ENCODE measurements at places on chromosomes 7 and 10.

DNA sequence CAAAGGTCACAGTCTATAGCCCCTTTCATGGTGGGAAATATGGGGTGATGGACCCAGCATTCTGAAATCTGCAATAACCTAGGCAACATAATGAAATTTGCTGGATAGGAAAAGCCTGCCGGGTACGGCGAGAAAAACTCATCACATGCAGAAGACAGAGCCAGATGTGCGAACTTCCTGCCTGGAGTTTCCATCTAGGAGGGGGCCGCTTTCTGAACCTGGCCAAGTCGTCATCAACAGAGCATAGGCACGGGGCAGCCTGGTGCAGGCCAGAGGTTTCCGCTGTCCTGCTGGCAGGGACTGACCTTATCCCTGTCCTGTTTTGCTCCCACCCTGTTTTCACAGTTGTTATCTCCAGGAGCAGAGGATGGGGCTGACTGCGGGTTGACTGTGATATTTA is 27.4 kb downstream of the CCDC3 start:
- DNase-seq: no peak

DNA sequence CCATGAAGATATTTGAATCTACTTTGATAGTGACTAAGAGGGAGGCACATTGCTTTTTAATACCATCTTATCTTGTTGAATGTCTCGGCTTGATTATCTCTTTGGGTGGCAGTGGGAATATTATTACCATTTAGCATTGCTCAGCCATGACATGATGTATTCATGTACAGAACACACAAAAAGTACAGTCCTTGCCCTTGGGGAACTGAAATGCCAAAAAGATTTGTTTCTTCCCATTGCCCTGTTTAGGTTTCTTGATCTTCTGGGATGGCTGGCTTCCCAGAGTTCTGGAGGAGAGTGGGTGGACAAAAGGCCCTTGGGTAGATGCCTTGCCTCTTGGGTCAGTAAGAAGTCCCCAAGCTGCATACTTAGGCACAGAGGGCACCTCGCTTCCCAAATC is 23.8 kb downstream of the SUFU start:
- no peak for DNase-seq

GRCh38 chr10:72379062-72379461 is 24.3 kb upstream of the DNAJB12 start:
- no peak for DNase-seq

DNA sequence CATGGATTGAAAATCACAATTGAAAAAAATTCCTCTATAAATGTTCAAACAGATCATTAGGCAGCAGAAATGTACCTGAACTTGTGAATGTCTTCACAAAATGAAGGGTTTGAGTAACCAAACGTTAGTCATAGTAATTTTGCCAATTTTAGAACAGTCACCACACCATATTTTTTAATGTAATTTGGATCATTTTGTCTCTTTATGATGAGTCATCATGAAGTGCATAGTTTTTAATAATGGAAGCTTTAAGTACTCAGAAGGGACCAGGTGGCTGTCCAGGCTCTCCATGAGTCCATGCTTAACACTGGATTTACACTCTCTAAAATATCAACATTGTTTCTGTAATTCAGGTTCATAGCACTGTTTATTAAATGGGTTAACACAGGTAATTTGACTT is 219.2 kb downstream of the ETV1 start:
- no peak for DNase-seq

DNA sequence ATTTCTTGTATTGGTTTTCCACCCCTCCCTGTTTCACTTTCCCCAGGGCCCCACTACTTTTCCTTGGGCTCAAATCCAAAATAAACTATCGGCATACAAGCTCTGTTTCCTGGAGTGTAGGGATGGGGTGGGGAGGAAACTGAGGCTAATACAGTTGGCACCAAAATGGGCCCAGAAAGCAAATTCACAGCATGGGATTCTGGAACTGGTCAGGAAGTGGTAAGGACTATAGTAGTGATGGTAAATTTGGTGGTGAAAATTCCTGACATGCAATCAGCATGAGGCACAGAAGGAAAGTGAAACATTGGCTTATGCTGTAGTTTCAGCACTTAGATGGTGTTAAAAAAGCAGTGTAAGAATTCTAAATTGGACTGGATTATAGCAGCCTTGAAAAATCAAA is 8.7 kb upstream of the SAMD9L start:
- no peak for DNase-seq

DNA sequence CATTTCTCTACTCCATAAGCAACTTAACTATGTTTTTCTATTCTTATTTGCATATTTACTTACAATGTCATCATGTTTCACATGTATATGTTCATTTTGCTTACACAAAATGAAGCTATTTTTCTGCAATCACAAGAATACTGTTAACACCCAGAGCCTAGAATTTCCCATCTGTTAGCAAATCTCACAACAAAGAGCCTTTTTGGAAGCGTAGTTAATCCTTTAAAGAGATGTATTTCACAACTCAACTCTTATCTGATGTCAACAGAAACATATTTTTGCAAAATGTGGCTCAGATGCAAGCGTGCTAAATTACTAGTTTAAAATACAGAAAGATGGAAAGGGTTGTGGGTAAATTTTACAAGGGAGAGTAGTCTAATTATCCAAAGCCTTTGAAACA is 110.6 kb upstream of the COL1A2 start:
- no peak for DNase-seq

GRCh38 chr10:112442063-112442462 is 4.7 kb downstream of the ZDHHC6 start:
- DNase-seq: no peak

GRCh38 chr7:42226354-42226941 is 10.6 kb downstream of the GLI3 start:
- DNase-seq: no peak

GRCh38 chr10:6071181-6072175 is 9.3 kb upstream of the IL2RA start:
- DNase-seq: no peak

- no peak for DNase-seq
These were observed 115.9 kb downstream of the CCNY start for GRCh38 chr10:35452171-35452570.

DNA sequence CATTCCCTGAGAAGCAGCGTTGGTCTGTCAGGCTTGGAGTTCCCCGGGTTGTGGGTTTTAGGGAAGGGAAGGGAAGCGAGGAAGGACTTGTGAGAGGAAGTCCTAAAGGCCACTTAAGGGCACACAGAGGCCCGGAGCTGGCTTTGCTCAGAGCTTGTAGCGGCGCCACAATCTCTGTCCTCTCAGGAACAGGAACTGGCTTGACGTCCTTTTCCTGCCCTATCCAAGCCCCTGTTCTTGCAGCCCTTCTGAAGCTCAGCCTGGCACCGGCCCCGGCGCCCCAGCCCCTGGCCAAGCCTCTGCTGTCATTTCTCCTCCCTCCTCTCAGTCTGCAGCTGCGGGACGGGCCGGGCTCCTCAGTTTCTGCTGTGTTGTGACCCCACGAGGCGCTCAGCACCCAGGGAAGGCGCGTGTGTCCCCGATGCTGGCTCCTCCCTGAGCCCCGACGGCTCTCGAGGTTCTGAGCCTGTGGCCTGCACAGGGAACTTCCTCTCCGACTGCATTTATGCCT is at the start of gene GIMAP8:
Gene GIMAP8, plus strand, starts transcription at position 140 of the 511 bp plus-strand sequence. CDS start 16,069 bp downstream, outside the sequence.
- no peak for DNase-seq

- no peak for DNase-seq
These were observed 91.4 kb downstream of the MTERF1 start for GRCh38 chr7:91789086-91789485.

GRCh38 chr10:1524540-1524939 is 212.8 kb downstream of the ADARB2 start:
- no peak for DNase-seq

DNA sequence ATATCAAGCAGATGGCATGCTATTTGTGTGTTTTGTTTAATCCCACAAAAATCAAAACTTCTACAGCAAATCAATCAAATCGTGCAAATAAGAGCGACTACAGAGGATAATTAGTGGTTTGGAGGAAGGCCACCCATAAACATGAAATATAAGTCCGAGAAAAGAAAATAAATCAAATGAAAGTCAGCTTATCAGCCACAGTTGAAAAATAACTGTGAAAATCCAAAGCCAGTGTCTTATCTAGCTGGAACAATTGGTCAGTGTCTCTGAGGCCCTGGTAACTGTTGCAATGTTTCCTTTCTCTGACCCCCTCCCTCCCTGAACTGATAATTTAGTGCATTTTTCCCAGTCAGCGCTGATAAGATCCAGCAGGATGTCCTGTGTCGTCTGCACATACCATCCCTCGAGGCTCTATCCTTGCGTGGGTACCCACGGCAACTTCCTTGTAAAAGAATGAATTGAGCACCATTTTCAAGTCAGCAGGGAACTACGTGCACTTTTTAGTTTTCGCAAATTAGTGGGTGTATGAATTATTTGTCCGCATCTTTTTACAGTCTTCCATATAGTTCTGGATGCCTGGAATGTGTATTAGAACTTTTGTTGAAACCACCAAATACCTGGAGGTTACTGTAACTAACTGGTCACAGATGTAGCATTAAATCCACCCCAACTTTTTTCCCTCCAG is 10.8 kb upstream of the JCAD start:
- DNase-seq: no peak

DNA sequence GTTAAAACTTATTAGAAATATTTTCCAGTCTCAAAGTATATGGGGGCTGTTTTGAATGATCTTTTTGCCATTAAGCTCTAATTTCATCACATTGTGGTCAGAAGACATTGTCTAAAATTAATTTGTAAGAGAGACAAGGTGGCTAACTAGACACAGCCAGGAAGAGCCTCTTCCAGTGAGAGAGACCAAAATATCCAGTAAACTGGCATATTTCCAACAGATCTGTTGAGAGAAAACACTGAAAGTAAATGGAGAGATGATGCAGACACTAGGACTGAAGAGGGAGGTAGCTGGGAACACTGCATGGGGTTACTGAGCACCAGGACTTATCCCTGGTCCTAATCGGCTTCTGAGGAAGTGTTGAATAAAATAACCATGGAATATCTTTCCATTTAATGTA is 101.5 kb upstream of the TAS2R16 start:
- no peak for DNase-seq

- DNase-seq: no peak
These were observed 64.9 kb downstream of the STEAP1B start for GRCh38 chr7:22435105-22435504.

- no peak for DNase-seq
These were observed 11.6 kb downstream of the MTPN start for GRCh38 chr7:135965602-135966001.

GRCh38 chr10:84317174-84317573 is 11.2 kb upstream of the CCSER2 start:
- no peak for DNase-seq

- DNase-seq: no peak
These were observed 101.6 kb downstream of the DYNC2I1 start for GRCh38 chr7:158957921-158958491.

GRCh38 chr10:4652111-4653010 is 173.6 kb upstream of the AKR1E2 start:
- no peak for DNase-seq

DNA sequence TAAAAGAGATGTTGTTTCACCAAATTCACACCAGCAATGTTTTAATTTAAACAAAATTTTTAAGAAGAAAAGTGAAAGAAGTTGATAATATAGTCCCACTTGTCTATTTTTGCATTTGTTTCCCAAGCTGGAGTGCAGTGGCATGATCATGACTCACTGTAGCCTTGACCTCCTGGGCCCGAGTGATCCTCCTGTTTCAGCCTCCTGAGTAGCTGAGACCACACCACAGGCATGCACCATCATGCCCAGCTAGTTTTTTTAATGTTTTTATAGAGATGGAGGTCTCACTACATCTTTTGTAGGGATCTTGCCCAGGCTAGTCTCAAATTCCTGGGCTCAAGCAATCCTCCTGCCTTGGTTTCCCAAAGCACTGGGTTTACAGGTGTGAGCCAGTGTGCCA is 14.1 kb upstream of the NDUFA5 start:
- DNase-seq: no peak

DNA sequence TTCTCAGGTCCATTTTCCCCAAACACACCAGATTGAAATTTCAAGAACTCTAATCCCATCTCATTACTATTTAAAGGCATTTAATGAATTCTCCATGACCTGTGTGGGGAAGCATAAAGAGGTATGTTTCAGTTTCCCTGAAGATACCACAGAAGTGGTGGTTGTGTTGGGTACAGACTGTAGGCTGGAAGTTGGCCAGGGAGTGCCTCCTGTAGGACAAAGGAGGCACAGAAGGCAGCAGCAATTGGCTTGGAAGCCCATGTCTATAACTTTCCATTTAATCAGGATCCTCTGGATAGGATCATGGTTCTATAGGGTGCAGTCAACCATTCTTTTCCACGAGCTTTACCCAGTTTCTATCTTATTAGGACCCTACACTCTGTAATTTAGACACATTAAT is 8.6 kb upstream of the BET1 start:
- DNase-seq: no peak

DNA sequence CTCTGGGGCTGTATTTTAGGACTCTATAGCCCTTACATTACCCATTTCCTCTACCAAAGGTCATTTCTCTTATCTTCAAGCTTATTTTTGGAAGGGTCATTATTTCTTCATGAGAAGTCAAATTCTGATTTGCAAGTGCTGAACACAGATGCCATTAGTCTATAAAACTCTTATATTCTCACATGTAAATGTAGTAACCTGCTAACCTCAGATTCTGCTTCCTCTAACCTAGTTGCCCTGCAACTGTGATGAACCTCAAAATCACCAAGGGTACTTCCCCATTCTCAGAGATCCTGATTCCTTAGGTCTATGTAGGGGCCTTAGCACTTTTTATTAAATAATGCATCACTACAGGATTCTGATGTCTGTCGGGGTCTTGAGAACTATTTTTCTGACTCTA is 6.3 kb downstream of the FAS start:
- DNase-seq: no peak

DNA sequence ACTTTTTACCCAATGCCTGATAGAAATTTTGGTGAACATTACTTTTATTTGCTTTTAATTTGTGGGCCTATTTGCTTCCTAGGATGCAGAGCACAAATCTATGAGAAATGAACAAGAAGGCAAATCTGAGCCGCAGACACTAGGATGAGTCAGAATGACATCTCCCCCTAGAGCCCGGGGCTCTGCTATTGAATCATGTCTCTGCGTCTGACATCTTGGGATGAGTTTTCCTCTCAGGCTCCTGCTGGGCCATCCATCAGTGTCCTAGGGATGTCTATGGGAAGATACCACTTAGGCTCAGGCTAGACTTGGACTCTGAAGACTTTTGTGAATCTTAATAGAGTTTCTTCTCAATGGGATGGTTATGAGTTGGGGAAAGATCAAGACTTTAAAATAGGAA is 157.3 kb upstream of the MTPN start:
- DNase-seq: no peak

Data from T47D (cell line).